ENCODE measurements at places on chromosomes 7 and 10.

DNA sequence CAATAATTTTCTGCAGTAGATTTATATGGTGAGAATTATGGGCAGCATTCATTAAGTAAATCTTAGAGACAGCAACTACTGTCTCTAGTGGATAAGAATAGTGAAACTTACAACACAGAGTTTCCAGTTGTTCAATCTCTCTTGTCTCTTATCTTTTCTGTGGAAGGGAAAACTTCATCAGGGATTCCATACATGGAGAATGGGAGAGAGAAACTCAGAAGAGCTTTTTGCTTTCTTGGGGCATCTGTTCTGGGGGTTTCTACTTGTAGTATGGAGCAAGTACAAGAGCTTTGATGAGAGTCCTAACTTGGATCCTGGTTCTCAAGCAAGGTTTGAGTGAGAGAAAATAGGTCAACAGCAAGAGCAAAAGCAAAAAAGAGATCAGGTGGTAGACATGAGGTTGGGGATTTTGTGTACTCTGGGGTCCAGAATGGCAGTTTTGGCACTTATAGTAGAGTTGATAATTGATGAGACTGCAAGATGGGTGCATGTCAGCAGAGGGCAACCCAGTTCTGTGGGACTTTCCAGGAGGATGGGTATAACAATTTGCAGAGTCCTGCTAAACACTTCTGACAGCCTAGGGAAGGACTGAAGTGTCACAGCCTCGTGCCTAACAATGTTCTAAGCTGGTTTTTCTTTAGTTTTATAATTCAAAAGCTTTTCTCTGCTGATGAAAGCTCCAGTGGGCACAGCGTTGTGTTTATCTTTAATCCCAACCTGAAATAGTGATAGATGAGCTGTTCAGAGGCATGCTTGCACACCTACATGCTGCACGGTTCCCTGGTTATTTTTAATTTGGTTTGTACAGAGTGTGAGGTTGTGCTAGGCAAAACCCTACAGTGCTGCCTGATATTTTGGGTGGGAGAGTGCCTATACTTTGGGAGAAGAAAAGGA lies 32.0 kb upstream of the STRIP2 start:
- no peak for DNase-seq

GRCh38 chr10:101131962-101132635 lies 999 bp downstream of the TLX1 start:
- DNase-seq, result no peak

- DNase-seq, result no peak
These were observed 58.6 kb downstream of the PROSER2 start for GRCh38 chr10:11881477-11882417.

- no peak for DNase-seq
These were observed 7.5 kb downstream of the GRB10 start for GRCh38 chr7:50775231-50775630.

- DNase-seq, result no peak
These were observed 95.4 kb downstream of the HIPK2 start for GRCh38 chr7:139682136-139683013.

DNA sequence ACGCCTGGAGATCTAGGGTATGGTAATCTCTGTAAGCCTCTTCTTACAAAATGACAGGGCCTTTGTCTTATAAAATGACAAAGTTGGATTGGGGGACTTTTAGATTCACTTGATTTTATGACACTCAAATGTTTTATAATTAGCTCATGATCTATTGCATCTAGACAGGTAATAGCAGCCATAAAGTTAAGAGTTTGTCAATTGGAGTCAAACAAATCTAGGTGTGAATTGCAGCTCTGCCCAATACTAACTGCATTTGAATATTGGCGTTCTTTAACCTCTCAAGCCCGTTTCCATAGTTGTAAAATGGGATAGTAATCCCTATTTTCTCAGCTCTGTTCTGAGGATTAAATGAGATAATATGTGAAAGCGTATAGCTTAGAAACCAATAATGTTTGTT lies 14.1 kb upstream of the MRC1 start:
- DNase-seq, result no peak

- no peak for DNase-seq
These were observed 129.2 kb downstream of the ADCY1 start for GRCh38 chr7:45703373-45703821.

DNA sequence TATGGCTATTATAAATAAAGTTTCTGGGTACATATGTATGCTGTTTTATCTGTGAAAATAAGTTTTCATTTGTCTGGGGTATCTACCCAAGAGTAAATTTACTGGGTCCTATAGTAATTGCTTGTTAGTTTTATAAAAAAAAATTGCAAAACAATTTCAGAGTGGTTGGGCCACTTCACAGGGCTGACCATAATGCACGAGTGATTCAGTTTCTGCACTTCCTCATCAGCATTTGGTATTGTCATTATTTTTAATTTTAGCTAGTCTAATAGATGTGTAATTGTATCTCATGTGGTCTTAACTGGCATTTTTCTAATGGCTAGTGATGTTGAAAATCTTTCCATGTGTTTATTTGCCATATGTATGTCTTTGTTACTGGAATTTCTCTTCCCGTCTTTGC lies 452.4 kb upstream of the AKR1E2 start:
- DNase-seq, result no peak

GRCh38 chr10:51707392-51707791 lies 8.0 kb upstream of the CSTF2T start:
- DNase-seq, result no peak

DNA sequence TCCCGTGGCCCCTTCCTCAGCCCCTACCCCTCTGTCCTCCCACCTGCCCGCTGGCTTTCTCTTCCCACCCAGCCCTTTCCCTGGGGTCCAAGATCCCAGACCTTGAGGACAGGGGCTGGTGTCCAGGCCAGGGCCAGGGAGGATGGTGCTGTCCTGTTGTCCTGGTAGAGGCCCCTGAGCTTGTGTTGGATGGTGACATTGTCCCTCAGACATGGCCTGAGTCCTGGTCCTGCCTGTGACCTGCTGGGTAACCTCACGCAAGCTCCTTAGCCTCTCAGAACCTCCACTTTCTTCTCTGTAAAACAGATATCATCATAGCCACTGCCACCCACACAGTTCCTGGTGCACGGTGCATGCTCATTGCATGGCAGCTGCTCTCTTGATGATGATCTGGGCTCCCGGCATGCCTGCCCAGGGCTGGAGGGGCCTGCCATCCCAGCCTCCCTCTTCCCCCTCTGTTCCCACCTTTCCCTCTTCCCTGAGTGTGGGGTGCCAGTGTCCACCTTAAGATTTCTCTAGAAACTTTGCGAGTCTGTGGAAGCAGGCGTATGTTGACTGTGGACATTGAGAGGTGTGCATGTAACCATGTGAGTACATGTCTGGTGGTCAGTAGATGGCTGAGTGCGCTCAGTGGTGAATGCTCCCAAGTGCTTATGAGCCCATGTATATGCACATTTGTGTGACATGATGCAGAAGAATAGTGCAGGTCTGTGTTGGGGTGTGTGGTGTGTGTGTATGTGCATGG lies 60.4 kb downstream of the NEURL1 start:
- DNase-seq, result no peak

GRCh38 chr7:38294926-38295325 lies 21.5 kb upstream of the TARP start:
- DNase-seq, result no peak
